ENCODE measurements at places on chromosomes 2 and 18. TPM values are rescaled to one million over a fixed set of nuclear protein-coding genes. Genes with fewer than 3 reads are reported as not detected.

DNA sequence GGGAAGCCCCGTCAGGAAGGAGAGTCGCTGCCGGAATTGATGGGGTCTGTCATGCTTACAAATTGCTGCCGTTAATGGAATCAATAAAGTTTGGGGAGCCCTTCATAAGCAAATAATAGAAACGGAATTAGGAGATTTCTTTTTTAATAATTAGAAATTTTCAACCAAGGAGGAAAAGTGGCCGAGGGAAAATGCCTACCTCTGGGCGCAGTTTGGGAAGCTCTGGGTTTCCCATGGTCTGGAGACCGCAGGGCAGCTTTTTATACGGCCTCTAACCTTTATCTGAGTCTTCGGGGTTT, 1.3 kb downstream of the EVX2 start:
- no peak overlapping the region for H3K27ac ChIP-seq
- DNase-seq, result no peak
- H3K4me3 ChIP-seq, result no peak overlapping the region
- peaks cover 19% of the 10 kb centered on the region for H3K4me1 ChIP-seq
- no peaks in the 10 kb centered on the region for H3K36me3 ChIP-seq
- H3K27me3 ChIP-seq, result peaks cover 90% of the 10 kb centered on the region

The UNC50 gene
- total RNA-seq, result 75.3 TPM

DNA sequence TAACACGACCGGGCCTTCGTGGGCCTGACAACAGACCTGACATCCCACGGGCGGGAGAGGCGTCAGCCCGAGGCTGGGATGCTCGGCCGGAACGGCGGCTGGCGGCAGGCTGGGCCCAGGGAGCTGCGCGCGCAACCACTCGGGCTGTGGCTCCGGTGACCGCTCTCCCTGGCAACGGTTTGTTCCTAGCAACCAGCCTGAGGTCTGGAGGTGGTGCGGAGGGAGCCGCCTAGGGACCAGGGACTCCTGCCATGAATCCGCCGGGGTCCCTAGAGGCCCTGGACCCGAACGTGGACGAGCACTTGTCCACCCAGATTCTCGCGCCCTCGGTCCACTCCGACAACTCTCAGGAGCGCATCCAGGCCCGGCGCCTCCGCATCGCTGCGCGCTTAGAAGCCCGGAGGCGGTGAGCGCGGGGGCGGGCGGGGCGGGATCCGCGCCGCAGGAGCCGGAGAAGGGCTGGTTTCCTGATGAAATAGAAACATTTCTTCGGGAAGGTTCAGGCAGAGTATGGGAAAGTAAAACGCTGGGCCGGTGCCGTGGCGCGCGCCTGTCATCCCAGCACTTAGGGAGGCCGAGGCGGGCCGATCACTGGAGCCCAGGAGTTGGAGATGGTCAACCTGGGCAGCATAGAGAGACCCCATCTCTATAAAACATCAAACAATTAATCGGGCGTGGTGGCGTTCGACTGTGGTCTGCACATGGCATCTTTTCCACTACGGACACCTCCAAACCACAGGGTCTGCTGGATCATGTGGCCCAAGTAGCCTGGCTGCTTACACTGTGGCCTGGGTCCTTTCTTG, at the start of gene DRC1:
DRC1 (plus strand) TSS at position 182 of the 803 bp plus-strand sequence; CDS start at position 252, 70 bp downstream.
- peaks cover 9% of the 10 kb centered on the region for H3K4me1 ChIP-seq
- H3K36me3 ChIP-seq, result no peaks in the 10 kb centered on the region
- no peaks in the 10 kb centered on the region for H3K27me3 ChIP-seq
- H3K4me3 ChIP-seq, result no peak within 1 kb of the TSS
- no peak within 1 kb of the TSS for H3K27ac ChIP-seq

DNA sequence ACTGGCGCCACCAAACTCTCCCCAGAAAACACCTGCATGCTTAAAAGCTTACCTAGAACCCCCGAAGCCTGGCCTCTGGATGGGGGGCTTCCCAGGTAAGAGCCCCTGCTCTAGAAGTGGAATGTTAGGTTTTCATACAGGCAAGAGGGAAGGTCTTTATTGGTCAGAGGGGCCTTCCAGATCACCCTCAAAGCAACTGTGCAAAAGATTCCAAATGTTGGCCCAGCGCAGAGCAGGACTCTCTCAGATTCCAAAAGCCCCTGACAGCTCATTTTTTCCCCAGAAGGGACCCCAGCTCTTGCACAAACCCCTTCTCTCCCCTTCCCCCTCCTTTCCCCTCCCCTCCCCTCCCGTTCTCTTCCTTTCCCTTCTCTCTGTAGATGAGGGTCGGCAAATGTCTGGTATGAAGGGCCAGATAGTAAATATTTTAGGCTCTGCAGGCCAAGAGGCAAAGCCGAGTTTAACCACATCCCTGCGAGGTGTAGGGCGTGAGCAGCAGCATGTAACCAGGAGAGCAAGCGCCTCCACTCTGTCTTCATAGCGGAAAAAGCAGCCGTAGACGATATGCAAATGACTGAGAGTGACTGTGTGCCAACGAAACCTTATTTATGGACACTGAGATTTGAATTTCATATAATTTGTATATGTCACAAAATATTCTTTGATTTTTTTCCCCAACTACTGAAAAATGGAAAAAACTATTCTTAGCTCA, 116.9 kb downstream of the SMAD7 start:
- H3K36me3 ChIP-seq, result no peaks in the 10 kb centered on the region
- DNase-seq, result no peak
- H3K27me3 ChIP-seq, result no peaks in the 10 kb centered on the region
- H3K4me3 ChIP-seq, result no peak overlapping the region
- H3K4me1 ChIP-seq, result peaks cover 27% of the 10 kb centered on the region

DNA sequence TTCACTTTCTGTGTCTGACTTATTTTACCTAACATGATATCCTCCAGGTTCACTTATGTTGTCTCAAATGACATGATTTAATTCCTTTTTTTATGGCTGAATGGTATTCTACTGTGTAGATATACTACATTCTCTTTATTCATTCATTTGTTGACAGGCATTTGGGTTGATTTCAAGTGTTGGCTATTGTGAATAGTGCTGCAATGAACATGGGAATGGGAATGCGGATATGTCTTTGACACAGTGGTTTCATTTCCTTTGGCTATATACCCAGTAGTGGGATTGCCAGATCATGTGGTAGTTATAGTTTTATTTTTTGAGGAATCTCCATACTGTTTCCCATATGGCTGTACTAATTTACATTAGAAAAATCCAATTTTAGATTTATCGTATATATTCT, 195.4 kb upstream of the KLHL14 start:
- no peaks in the 10 kb centered on the region for H3K27me3 ChIP-seq
- H3K4me3 ChIP-seq, result no peak overlapping the region
- H3K36me3 ChIP-seq, result no peaks in the 10 kb centered on the region
- H3K27ac ChIP-seq, result no peak overlapping the region

The KATNAL2 gene
- 104 TPM for total RNA-seq
